Activated CD4-positive, alpha-beta T cell treated with anti-CD3 and anti-CD28 coated beads, Interleukin-2, amount 10 ng/mL, durations not matched to agents 7 days and 5 days (primary cell): ENCODE measurements at places on chromosomes 2 and 18. TPM values are rescaled to one million over a fixed set of nuclear protein-coding genes. Genes with fewer than 3 reads are reported as not detected.

DNA sequence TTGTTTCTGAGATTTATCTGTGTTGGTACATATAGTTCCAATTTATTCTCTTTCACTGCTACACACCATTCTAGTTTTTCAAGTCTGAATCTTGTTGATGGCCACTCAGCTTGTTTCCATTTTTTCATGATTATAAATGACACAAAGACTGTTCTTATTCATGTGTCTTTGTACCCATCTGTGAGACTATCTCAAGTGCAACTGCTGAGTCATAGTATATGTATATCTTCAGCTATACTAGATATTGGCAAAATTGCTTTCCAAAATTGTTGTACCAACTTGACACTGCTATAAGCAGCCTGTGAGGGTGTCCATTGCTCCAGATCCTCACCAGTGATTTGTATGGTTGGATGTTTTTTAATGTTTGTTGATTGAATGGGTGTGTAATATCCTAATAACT is 37.2 kb upstream of the RTN4 start:
- DNase-seq: no peak

ERFE gene
- total RNA-seq: not detected

DNA sequence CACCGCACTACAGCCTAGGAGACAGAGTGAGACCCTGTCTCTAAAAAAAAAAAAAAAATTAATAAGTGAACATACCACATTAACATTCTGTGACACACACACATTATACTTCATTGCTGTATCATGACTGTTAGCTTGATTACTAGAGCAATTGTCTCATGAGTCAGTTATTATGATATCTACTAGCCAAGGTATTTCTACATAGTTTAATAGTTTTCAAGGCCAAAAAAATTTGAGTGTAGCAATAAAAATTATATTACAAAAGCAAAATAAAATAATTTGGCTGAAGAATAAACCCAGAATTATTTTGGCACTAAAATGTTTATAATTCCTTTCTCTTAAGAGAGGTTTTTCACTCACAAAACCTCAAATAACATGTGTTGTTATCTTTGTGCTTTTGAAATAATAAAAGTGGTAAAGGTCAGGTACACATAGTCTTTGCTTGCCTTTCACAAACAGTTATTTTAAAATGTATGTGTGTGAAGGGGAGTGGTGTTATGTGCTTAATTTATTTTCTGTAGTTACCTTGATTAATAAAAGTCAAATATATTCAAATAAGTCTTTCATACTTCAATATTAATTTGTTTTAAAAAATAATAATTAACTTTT is 136.9 kb upstream of the SPOPL start:
- DNase-seq: no peak

GRCh38 chr2:159939946-159940345 is 122.5 kb downstream of the PLA2R1 start:
- DNase-seq: no peak

DNA sequence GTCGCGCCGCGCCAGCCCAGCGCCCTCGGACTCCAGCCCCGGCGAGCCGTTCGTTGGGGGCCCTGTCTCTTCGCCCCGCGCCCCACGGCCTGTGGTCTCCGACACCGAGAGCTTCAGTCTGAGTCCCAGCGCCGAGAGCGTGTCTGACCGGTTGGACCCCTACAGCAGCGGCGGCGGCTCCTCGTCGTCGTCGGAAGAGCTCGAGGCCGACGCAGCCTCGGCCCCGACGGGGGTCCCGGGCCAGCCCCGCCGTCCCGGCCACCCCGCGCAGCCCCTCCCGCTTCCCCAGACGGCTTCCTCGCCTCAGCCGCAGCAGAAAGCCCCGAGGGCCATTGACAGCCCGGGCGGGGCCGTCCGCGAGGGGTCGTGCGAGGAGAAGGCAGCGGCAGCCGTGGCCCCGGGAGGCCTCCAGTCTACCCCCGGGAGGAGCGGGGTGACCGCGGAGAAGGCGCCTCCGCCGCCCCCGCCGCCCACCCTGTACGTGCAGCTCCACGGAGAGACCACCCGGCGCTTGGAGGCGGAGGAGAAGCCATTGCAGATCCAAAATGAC is 1.4 kb downstream of the PHLPP1 start:
- peak; percentile 20 for DNase-seq

- no peak for DNase-seq
Observed at GRCh38 chr2:234747032-234747431, 204.8 kb upstream of the SH3BP4 start.

DNA sequence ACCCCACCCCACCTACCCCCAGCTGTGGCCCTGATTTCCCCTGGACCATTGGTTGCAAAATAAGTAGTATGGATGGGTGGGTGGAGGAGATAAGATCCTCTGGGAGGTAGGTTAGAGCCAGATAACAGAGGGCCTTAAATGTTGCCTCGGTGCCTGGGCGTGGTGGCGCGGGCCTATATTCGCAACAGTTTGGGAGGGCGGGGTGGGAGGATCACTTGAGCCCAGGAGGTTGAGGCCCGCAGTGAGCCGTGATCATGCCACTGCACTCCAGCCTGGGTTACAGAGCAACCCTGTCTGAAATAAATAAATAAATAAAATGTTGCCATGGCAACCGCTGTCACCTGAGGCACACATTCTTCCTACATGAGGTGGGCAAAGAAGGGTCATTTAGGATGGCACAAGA is 103.3 kb upstream of the GATA6 start:
- DNase-seq: no peak

DNA sequence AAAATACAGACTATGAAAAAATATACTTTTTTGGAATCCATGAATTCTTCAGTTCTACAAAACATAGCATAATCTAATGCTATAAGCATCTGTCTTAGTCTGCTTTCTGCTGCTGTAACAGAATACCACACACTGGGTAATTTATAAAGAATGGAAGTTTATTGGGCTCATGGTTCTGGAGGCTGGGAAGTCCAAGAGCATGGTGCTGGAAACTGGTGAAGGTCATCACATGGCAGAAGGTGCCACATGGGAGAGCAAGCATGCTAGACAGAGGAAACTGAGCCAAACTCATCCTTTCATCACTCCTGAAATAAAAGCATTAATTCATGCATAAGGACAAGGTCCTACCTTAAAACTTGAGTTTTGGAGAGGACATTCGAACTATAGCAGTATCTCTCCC is 26.6 kb upstream of the NOSTRIN start:
- no peak for DNase-seq

DNA sequence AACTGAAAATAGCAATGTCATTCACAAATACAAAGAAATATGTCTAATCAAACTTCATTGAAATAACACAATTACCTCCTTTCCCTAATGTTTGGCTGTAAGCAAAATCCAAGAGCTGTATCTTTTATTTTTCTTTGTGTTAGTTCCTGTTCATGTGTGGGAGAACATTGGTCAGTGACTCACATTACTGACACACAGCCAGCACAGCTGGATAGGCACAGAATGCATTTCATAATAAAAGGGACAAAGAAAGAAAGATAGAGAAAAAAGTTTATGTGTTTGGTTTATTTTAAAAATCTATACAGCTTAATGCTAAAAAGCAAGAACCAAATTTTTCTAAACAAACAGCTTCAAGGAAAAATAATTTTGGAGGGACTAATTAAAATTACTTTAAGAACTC is 185.6 kb upstream of the COL3A1 start:
- DNase-seq: no peak

- peak; percentile 16 for DNase-seq
Observed at GRCh38 chr2:230925879-230926765, 1.1 kb upstream of the GPR55 start.

GRCh38 chr2:44362207-44363015 is 664 bp downstream of the CAMKMT start:
- peak; percentile 49 for DNase-seq

ARHGAP25 gene
- total RNA-seq: 94.9 TPM

DNA sequence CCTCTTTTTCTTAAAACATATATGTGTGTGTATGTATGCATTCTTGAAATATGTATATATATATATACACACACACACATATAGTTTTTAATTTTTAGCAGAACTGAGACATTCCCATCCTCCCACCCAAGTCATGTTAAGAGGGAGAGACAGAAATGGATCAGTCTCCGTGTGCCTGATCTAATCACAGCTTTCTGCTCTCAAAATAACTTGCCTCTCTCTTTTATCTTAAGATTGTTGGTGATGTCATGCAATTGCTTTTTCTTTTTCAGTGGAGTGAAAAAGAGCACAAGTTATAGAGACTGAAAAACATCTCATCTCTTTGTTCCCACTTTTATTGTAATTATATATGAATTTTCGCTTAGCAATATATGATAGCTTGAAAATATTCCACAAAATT is 279.9 kb upstream of the DOK6 start:
- no peak for DNase-seq

ACADL gene
- not detected for total RNA-seq

DNA sequence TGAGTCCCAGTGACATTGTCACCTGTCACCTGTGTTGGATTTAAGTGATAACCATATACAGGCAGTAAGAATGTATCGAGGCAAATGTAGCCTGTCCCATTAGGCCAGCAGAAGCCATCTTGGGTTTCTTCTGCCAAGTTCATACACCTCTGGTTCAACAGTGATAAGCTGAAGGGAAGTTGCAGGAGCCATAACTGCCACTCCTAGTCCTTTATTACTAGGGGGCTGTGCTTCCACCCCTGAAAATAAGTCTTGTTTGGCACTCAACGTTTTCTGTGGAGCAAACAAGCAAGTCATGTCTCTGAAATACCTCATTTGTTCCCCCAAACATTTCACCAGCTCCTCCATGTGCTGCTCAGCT is 58.1 kb upstream of the ALPP start:
- no peak for DNase-seq

DNA sequence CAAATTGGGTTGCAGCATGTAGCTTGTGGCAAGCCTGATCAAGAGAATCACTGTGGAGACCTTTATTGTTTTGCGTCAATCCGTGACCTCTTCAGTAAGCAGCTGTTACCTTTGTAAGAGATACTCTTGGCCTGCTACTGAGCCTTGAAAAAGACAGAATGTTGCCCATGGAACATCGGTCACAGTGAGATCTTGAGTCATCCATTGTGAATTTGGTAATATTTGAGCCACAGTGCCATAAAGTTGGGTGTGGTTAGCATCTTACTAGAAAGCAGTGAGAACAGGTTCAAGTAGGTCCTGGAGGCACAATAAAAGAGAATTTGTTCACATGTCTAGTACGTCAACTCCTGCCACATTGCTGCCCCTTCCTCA is 12.7 kb upstream of the EFR3B start:
- DNase-seq: no peak

VIL1 gene
- 0.17 TPM for total RNA-seq
